ENCODE measurements at places on chromosomes 13 and 19.

- DNase-seq, result no peak
Observed at GRCh38 chr19:15248648-15249527, 16.6 kb upstream of the EPHX3 start.

- no peak for DNase-seq
Observed at GRCh38 chr19:38290631-38291147, 13.4 kb upstream of the C19orf33 start.

GRCh38 chr19:3625996-3626472 is 556 bp downstream of the CACTIN start:
- peak; percentile 12 for DNase-seq

DNA sequence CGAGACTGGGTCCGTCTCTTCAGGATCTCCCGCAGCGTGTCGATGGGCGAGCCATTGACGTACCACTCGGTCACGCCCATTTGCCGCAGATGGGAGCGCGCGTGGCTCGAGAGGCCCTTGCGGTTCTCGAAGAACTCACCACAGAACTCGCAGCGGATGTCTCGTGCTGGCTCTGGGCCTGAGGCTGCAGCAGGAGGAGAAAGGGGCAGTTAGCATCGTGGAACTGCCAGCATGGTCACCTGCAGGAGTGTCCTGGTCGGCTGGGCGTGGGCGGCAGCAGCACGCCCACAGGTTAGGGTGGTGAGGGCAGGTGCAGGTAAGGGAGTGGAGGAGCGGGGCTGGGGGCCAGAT is 8.5 kb upstream of the AKAP8L start:
- DNase-seq, result no peak

- no peak for DNase-seq
Observed at GRCh38 chr13:43861863-43862262, 17.7 kb downstream of the CCDC122 start.

- DNase-seq, result peak; percentile 59
Observed at GRCh38 chr13:95660981-95661581, 15.9 kb upstream of the DNAJC3 start.

DNA sequence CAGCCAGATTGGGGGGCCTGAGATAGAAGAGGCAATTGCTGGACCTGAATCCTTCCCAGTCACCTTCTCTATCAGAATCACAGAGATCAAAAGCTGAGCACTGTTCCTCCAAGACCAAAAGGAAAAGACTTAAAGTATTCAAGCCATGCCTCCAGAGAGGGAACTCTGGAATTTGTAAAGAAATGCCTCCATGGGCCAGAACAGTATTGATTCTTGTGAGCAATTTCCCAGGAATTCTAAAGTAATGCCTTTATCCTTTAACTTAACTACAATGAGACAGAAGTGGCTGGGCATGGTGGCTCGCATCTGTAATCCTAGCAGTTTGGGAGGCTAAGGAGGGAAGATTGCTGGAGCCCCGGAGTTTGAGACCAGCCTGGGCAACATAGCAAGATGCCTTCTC is 148.8 kb downstream of the FLT1 start:
- DNase-seq, result no peak

DNA sequence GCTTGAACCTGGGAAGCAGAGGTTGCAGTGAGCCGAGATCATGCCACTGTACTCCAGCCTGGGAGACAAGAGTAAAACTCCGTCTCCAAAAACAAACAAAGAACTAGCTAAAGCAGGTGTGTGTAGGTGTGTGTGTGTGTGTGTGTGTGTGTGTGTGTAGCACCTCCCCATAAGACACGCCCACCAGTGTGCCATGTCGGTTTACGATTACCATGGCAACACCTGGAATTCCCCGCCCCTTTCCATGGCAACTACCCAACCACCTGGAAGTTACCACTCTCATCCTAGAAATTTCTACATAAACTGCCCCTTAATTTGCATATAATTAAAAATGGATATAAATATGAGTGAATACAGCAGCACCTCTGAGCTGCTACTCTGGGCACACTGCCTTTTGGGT is 80.9 kb upstream of the ADGRE5 start:
- DNase-seq, result no peak

- no peak for DNase-seq
Observed at GRCh38 chr13:35631666-35632065, 155.2 kb upstream of the MAB21L1 start.

GRCh38 chr13:35814605-35815011 is 316.6 kb downstream of the DCLK1 start:
- DNase-seq, result no peak

- DNase-seq, result no peak
Observed at GRCh38 chr19:31372246-31372781, 23.1 kb upstream of the TSHZ3 start.

DNA sequence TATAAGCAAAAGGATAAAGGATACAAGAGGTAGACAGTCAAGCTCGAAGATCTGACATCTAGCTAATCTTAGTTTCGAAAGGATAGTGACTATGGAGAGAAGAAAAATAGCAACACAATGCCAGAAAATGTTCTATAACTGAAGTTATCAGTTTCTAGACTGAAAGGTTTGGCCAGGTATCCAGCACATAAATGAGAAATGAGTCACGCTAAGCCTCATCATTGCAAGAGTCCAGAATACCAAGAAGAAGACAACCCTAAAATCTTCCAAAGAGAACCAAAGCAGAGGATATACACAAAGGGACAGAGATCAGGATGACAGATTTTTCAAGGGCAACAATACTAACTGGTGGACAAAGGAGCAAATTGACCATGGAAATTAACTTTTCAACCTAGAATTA is 237.0 kb downstream of the POSTN start:
- DNase-seq, result no peak

DNA sequence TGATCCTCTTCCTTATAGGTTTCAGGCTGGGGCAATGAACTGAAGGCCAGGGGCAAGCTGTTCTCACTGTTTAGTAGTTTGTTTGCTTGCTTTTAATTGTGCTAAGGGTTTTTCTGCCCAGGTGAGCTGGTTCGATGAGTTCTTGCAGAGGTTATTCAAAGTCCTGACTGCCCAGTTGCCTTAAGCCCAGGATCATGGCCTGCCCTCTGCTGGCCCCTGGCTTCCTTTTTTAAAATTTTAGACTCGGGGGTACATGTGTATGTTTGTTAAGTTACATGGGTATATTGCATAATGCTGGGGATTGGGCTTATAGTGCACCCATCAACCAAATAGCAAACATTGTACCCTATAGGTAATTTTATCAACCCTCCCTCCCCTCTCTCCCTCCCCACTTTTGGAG is 65.7 kb downstream of the ZNF536 start:
- no peak for DNase-seq

DNA sequence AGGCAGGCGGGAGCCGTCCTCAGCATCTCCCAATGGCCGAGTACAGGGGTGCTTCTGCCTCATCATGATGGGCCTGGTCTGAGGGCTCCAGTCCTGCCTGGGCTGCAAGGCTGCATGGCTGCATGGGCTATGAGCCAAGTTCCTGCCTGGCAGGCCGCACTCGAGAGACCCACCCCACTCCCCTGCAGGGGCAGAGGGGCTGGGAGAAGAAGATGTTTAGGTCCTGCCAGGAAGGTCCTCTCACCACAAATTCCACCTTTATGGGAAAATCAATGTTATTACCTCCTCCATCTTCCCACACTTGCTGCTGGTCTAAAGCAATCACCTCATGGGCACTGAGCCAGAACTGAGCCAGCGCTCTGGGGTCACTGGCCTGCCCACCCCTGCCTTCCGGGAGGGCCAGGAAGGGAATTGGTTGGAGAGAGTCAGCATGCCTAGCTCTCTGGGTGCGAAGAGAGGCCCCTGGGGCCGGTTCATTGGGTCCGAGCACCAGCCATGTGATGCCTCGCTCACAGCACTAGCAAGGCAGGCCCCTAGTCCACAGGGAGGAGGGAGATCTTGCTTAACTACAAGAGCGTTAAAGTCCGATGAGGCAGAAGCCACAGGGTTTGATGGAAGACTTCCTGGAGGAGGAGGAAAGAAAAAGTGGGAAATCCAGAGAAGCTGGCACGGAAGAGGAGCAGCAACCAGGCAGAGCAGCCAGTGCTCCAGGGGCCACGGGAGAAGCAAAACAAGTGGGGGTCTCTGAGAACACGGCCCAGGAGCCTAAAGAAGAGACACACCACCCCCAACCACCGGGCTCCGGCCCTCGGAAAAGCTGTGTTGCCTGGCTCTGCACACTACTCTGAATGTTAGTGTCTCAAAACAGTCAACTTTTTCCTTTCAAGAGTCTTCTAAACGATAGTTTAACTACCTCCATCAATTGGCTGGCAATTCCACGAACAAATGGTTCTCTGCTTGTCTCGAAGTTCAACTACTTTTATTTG is 63.1 kb downstream of the CEBPG start:
- DNase-seq, result no peak

DNA sequence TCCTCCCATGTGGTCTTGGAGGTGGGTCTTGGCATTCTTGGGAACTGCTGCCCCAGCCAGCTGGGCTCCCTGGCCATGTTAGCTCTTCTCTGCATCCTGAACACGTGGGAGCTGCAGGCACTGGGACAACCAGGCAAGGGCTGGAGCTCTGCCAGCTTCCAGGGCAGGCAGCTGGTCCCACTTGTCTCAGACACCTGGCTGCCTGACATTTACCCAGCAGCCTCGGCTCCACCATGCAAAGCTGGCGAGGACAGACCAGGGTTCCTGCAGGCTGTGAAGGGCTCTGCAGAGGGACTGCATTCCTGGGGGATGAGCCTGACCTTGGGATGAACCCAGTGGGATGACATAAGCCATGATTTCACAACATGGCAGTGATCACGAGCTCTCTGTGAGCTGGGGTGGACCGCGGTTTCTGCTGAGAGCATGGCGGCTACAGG is 99.0 kb upstream of the TSHZ3 start:
- DNase-seq, result no peak

- DNase-seq, result no peak
Observed at GRCh38 chr13:49904729-49905456, 31.2 kb downstream of the SPRYD7 start.

DNA sequence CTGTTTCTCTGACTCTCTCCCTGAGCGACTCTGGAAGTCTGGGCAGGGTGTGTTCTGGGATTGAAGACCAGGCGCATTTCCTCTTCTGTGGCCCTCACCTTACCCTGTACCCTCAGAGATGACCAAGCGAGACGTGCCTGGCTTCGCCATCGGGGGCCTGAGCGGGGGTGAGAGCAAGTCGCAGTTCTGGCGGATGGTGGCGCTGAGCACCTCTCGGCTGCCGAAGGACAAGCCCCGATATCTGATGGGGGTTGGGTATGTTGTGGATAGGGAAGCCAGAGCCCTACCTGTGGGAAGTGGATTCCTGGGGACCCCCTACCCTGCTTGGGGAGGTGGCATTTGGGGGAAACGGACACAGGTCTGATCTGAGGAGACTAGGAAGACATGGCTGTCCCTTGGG is 5.8 kb upstream of the DNM2 start:
- no peak for DNase-seq

GRCh38 chr13:92952161-92952560 is 274.4 kb upstream of the GPC6 start:
- no peak for DNase-seq

DNA sequence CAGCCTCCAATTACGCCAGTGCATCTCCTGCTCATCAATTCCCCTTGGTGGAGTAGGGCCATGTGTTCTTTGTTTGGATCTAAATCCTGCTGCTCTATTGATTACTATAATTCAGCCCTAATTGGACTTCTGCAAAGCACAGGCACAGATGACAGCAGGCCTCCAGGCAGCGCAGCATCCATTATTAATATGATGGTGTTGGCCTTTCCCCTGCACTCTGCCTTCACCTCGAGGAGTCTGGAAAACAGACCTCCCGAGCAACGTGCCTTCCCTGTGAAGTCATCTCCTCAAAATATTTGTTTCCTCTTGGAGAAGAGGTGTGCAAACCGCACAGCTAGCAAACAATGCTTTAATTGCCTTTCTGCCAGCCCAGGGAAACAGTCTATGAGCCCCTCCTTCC is 92.5 kb downstream of the UQCRFS1 start:
- no peak for DNase-seq

DNA sequence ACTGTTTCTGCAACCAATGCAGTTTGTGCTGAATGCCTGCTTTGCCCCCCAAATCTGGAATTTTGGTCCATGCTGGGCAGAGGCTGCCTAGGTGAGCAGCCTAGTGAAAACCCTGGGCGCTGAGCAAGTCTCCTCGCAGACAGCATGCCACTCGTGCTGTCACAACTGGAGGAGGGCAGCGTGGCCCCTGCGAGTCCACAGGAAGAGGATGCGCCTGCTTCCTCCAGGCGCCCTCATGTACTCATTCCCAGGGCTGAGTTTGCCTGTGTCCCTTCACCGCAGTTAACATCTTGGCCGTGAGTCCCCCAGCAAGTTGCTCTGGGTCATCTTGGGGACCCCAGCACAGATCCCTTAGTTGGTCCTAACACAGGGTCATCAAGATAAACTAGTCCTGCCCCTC is 26.2 kb upstream of the TMEM160 start:
- DNase-seq, result no peak

- DNase-seq, result no peak
Observed at GRCh38 chr13:66530686-66531085, 699.5 kb downstream of the PCDH9 start.

- no peak for DNase-seq
Observed at GRCh38 chr19:43818500-43818899, 8.6 kb upstream of the ZNF283 start.

- DNase-seq, result no peak
Observed at GRCh38 chr19:1674293-1674679, 21.9 kb upstream of the TCF3 start.

DNA sequence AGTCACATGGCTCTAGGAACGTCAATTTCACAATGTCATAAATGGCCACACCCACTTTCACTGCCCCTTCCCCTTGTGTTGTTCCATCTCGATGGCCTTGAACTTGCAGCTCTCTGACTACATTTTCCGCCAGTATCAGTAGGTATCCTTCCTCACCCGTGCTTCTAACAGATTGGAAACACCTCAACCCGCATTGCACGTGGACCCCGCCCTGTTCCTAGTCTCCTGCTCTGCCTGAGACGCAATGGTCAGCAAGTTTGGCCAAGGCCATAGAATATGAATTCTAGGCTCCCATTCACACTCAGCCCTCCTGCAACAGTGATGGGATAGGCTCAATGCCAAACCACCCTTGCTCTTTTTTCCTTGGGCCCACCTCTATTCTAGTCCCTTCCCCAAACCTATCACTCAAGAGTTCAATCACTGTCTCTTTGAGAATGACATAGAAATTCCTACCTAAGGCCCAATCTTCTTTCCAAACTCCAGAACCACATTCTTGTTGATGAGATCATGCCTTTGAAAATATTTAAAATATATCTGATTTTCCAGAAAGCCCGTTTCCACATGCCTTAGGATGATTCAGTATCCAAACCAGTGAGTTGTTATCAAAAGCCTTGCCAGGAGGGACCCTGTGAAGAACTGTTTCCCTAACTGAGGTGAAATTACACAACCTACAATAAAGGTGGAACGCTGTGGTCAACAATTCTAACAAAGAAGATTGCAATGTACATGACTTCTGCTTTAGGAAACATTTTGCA is 334.6 kb downstream of the MYO16 start:
- no peak for DNase-seq

DNA sequence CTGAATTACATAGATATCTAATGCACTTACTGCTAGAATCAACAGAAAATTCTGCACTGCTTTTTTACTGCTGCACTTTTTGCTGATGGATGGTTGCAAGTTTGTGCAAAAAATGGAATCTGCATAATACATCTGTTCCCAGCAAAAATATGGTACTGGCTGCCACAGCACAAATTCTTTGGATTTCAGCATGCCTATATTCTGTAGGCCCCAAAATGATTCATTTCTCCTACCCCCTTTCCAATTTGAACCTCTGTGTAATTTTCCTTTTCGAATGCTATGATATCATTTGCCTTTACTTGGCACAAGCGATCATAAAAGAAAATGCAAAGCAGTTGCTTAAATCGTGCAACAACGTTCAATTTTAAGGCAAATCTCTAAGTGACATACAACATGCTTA is 524.2 kb upstream of the NBEA start:
- DNase-seq, result no peak

- peak; percentile 51 for DNase-seq
Observed at GRCh38 chr13:99983499-99984401, 2.2 kb downstream of the ZIC2 start.

GRCh38 chr19:2291185-2291751 is 9.3 kb upstream of the PEAK3 start:
- DNase-seq, result no peak
